ENCODE measurements at places on chromosomes 4 and X.

GRCh38 chrX:46436744-46437143 is 108.5 kb downstream of the ZNF674 start:
- no peak for DNase-seq

GRCh38 chr4:159185591-159186023 is 82.7 kb downstream of the RAPGEF2 start:
- no peak for DNase-seq

- no peak for DNase-seq
These were observed 354.3 kb upstream of the GATB start for GRCh38 chr4:152115118-152115517.

- no peak for DNase-seq
These were observed 721.8 kb downstream of the ADGRL3 start for GRCh38 chr4:61921920-61922319.
